ENCODE measurements at places on chromosomes 13 and 19. TPM values are rescaled to one million over a fixed set of nuclear protein-coding genes. Genes with fewer than 3 reads are reported as not detected.

The BRCA2 gene
- 26.7 TPM for total RNA-seq

The ZBTB45 gene
- total RNA-seq, result 18.9 TPM

The RGL3 gene
- not detected for total RNA-seq

The COPE gene
- total RNA-seq, result 213 TPM

The SMIM24 gene
- 5.2 TPM for total RNA-seq

The OXGR1 gene
- not detected for total RNA-seq

The ZNF416 gene
- 10.5 TPM for total RNA-seq

The ARRDC5 gene
- total RNA-seq, result 7.5 TPM

The SNRPA gene
- total RNA-seq, result 145 TPM

The ZIC2 gene
- total RNA-seq, result not detected

The ADPRHL1 gene
- total RNA-seq, result 1.0 TPM

The BRME1 gene
- total RNA-seq, result 5.5 TPM

The GPR12 gene
- not detected for total RNA-seq

The ACP7 gene
- total RNA-seq, result not detected

The PTBP1 gene
- total RNA-seq, result 411 TPM

The PRR12 gene
- total RNA-seq, result 49.7 TPM

The CGB1 gene
- total RNA-seq, result not detected

The ANGPTL4 gene
- total RNA-seq, result 0.64 TPM

The GRK1 gene
- not detected for total RNA-seq

The NDUFS7 gene
- 106 TPM for total RNA-seq

The LAIR1 gene
- 79.2 TPM for total RNA-seq

The ZNF738 gene
- total RNA-seq, result 16.4 TPM

The EPSTI1 gene
- 84.9 TPM for total RNA-seq

The NFIC gene
- 19.3 TPM for total RNA-seq

The DENND1C gene
- total RNA-seq, result 130 TPM

The F10 gene
- total RNA-seq, result not detected

The CD209 gene
- total RNA-seq, result 0.19 TPM

The APOE gene
- total RNA-seq, result 10.5 TPM

The CDX2 gene
- total RNA-seq, result not detected

The ZNF578 gene
- total RNA-seq, result 4.7 TPM

The TBXA2R gene
- total RNA-seq, result 1.7 TPM

Measured in activated naive CD8-positive, alpha-beta T cell treated with anti-CD3 and anti-CD28 coated beads, Interleukin-2, amount 10 ng/mL, durations not matched to agents 7 days and 5 days (primary cell).